Suppressor macrophage treated with lipopolysaccharide for 1 hour (primary cell): ENCODE measurements at places on chromosomes 6 and 20.

GRCh38 chr6:69917834-69918233 is 51.5 kb downstream of the COL19A1 start:
- DNase-seq, result peak; percentile 55

DNA sequence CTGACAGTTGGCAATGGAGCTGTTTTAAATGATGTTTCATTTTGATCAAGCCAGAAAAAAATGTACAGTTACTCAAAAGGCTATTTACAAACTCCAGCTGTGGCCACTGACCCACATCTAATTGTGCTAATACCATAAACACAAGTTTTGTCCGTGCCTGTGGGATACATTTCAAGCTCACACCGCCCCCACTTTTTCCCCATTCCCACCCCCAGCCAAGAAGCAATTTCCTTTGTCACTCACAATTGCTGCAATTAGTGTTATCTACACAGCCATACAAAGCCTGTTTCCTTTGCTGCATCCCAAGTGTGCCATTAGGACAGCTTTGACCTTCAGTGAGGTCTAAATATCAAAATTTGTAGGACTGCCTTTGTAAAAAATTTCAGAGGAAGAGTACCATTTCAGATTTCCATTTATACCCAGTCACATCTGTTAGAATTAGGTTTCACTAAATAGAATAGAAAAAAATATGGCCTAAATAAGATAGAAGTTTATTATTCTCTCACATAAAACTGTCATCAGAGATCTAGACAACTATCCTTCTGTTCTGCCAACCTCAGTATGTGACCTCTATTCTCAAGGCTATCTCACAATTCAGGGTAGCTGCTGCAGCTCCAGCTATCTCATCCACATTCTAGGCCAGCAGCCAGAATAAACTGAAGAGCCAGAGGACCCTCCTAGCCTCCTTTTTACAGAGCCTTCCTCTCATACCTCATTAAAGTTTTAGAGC is 202.6 kb downstream of the NFATC2 start:
- no peak for DNase-seq

GRCh38 chr20:17912916-17913315 is 55.7 kb downstream of the SNX5 start:
- no peak for DNase-seq

GRCh38 chr20:61499859-61500554 is 247.9 kb downstream of the CDH4 start:
- DNase-seq, result no peak

DNA sequence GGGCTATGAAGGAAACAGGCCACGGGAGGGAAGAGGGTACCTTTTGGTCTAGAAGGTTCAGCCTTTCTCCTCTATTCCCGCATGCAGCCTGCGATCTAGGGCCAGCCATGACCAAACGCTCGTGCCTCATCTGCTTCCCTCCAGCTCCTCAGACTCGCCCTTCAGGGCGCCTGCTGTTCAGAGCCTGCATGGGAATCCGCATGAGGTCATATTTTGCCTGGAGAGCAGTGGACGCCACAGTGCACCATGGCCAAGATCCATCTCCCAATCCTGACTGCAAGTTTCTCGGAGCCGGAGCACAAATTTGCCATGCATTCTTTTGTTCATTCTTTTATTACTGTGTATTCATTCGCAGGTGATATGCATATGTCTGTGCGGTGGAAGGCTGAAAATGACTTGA is 608.1 kb downstream of the QKI start:
- no peak for DNase-seq

DNA sequence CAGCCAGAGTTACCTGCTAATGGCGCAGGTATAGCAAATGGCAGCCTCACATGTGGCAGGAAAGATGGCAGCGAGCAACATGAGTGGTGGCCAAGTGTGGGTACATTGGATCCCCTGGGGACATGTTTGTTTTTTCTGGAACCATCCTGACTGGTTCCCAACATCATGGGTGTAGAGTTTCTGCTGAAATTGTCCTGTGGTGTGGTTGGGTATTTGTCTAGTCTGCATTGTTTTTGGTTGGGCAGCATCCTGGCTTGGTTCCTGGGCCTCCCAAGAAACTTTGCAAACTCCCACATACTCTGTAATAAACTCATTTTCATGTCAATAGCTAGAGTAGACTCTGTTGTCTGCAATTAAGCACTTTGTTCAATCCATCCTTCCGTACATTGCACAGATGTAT is 282.6 kb downstream of the CDC5L start:
- no peak for DNase-seq

DNA sequence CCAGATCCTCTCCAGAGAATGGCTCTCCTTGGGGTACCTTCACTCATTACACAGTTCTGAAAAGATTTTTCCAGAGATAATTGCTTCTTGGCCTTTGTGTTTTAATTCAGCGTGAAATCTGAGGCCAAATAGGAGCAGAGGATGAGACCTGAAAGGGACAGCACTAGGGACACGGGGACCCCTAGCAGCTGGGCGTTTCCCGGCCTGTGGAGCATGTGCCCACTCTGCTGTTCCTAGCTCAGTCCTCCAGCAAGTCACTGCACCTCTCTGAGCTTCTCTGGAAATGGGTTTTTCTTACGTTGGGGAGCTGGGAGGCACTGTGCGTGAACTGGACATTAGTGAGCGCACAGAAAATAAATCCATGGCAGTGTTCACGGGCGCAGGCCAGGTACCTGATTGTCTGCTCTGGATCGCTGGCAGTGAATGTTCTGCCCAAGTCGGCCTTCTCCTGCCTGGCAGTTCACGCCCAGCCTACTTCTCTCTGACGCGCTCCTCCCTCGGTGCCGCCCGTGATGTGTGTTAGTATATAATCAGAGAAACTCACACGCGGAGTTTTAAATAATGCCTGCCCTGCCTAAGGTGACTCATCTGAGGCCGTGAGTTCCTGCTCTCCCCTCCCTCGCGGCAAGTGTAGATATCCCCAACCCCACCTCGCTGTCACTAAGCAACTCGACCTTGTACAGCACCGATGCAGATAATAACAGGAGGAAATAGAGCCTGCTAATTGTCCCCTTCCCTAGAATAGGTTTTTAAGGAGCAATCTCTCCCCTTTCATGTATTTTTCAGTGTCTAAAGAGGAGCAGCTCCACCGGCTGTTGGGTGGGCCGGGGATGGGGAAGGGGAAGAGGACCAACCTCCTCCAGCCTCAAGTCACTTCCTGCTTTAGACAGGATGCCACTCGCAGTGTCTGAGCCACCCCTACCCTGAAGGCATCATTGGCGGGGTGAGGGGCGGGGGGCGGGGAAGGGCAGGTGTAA is 2.7 kb upstream of the TUBB2A start:
- DNase-seq, result peak; percentile 52

DNA sequence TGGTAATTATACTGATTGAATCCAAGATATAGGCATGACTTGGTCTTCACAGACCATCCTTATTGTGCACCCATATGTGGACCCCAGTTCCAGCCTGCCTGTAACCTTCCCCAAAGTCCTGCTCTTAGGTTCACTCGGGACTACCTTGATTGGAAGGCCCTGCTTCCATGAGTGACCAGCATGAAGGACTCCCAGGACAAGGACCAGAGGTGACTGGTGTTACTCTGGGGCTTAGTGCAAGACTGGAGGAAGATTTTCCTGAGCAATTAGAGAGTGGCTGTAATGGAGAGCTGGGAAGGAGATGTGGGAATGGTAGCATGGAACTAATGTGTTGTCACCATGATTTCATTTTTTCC is 15.1 kb downstream of the BRD2 start:
- DNase-seq, result no peak

DNA sequence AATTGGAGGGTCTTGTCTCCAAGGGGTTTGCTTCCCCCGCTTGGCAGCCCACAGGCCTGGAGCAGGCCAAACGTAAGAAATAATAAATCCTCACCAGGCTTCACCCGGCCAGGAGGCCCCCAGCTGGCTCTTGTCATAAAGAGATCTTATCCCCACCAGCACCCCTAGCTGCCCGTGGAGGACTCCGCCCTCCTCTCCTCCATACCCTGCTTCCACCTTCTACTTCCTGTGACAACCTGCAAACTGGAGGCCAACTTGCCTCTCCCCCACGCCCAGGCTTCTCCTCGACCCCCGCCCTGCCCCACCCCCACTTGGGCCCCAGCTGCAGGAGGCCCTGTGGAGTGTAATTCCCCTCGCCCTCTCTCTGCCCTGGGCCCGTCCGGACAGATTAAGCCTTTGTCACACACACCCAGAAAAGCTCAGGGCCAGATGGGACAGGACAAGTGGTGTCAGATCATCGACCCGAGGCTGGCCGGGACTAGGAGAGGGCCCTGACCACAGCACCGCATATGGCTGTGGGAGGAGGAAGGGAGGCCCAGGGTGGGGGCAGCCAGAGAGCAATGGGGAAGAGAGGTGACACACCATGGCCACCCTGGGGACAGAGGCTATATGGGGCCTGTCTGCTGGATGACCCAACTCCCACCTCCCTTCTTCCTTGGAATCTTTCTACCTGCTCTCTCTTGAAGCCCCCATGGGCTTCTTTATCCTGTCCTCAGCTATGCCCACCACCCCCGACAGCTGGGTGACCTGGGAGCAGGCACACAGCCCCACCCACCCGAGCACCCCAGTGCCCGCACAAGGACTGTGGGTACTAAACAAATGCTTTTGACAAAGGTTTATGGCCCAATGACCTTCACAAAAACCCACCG is 3.9 kb downstream of the NOL4L start:
- peak; percentile 82 for DNase-seq

DNA sequence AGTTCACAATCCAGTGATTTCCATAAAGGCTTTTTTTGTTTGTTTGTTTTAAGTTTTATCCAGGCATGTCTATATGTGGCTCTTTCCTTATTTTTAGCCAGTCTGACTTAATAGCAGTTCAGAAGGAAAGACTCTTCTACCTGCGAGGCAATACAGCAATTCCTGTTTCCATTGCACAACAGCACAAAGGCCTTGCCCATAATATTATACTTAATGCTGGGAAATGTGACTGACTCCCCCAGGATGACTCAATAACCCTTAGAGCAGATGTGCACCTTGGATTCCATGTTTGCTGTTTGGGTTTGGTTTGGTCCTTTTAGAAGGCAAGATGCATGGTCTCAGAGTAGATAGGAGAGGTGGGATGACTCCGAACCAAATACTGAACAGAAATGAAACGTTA is 184.1 kb downstream of the MTFR2 start:
- DNase-seq, result peak; percentile 8

GRCh38 chr20:47274401-47275108 is 81.9 kb downstream of the ZMYND8 start:
- DNase-seq, result peak; percentile 98

DNA sequence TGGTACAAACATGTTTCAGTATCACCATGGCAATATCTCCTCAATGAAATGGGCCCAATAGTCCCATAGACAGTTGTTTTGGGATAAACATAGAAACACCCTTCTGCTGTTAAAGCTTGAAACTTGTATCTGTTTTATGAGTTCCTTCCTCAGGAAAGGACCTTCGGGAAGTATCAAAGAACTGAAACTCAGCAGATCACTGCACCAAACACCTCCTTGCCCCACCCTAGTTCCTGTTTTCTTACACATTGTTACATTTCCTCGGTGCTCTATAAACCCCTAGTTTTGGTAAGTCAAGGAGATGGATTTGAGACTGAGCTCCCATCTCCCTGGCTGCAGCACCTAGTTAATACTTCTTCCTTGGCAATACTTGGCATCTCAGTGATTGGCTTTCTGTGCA is 73.8 kb upstream of the ECI2 start:
- peak; percentile 27 for DNase-seq

GRCh38 chr6:107642095-107642860 is 152.4 kb downstream of the SOBP start:
- peak; percentile 14 for DNase-seq

GRCh38 chr20:22619806-22620205 is 35.4 kb upstream of the FOXA2 start:
- DNase-seq, result no peak

- DNase-seq, result no peak
Observed at GRCh38 chr6:35234901-35235300, 21.1 kb downstream of the SCUBE3 start.

DNA sequence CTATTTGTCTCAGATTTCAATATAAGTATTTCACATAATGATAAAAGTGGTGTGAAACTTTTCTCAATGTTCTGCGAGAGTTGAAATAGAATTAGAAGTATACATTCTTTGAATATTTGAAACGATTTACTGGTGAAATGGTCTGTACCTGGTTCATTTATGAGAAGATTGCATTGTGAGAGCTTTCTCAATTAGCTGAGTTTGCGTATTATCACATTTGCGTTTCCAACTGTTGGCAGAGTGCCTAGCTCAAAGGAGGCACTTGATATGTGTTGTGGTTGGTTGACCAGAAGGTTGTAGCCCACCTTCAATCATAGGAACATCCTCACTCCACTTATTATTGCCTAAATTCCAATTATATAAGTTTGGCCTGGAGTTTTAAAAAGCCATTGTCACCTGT is 58.8 kb upstream of the EXOC2 start:
- DNase-seq, result no peak

- DNase-seq, result no peak
Observed at GRCh38 chr6:100184473-100184872, 190.4 kb upstream of the MCHR2 start.

DNA sequence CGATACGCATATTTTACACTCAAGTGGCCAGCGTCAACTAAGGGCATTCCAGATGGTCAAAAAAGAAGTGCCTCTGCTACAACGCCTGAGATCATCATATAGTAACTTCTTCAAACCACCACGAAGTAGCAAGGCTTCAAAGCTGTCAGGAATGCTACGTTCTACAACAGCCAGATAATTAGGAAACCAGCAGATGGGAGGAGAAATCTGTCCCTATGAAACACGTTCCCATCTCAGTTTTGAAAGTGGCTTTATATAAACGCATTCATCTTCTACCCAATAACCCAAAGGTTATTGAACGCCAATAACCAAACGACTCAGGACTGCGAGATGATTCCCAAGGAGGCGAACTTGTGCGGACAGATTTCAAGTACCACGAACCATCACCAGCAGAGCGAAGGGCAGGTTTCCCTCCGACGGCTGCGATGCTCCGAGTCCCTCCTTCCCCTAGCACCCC is 1.2 kb downstream of the ABHD12 start:
- peak; percentile 47 for DNase-seq

GRCh38 chr6:125104425-125104824 is 49.1 kb upstream of the TPD52L1 start:
- DNase-seq, result no peak

- no peak for DNase-seq
Observed at GRCh38 chr20:25553819-25554296, 31.5 kb downstream of the NINL start.

- DNase-seq, result no peak
Observed at GRCh38 chr6:34200340-34200971, 36.2 kb upstream of the HMGA1 start.

- DNase-seq, result no peak
Observed at GRCh38 chr6:105936972-105937371, 149.2 kb upstream of the PRDM1 start.

DNA sequence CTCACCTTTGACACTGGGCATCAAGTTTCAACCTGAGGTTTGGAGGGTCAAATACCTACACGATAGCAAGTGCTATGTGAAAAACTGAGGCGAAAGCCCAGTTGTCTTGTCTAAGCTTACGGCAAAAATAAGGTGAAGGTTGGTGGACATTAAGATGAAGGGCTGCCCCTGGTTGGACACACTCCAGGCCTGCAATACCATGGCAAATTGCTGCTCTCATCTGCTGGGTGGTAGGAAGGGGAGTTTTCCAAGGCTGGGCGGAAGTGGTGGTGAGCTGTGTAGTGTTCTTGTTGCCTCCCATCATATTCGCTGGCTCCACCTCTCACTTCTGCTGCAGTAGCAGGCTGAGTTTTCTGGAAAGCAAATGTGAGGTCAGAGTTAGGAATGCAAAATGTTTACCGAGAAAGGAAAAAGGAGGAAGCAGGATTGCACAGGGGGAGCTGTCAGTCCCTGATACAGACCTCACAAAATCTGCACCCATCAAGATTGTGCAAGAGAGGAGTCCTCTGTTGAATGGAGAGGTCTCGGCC is 33.7 kb downstream of the SCP2D1 start:
- no peak for DNase-seq
